ENCODE measurements at places on chromosomes 2 and 18.

- DNase-seq = peak; percentile 35
These were observed 631 bp downstream of the GYPC start for GRCh38 chr2:126656431-126657147.

DNA sequence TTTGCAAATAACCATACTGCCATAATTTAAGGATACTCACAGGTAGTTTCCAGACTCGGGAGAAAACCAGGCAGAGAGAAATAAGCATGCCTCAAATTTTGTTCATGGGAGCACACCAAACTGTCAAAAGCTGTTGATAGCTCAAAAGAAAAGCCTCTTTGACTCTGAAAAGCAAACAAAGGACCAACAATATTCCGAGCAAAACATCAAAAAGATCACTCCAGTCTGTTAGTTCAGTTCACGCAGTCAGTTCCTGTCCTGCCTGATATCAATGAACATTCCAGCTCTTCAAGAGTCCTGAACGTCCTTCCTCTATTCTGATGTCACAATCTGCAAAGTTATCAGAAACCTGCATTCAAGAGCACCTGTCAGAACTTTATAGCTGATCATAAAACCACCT, 78.7 kb downstream of the RRM2 start:
- DNase-seq = no peak

- peak; percentile 42 for DNase-seq
These were observed 109.9 kb upstream of the CAB39 start for GRCh38 chr2:230602562-230603230.

DNA sequence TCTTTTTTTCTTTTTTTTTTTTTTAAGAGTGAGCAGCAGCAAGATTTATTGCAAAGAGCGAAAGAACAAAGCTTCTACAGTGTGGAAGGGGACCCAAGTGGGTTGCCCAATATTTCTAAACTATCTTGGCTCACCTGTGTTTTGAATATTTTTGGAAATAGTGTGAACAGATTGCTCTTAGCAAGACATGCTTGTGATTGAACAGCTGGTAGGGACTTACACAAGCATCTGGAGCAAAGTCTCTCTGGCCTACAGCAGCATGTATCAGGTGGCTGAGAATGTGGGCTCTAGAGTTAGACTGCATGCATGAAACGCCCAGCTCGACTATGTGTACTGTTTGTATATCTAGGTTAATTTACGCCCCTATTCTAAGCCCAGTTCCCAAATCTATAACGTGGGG, 40.3 kb upstream of the FBXO11 start:
- DNase-seq = no peak

DNA sequence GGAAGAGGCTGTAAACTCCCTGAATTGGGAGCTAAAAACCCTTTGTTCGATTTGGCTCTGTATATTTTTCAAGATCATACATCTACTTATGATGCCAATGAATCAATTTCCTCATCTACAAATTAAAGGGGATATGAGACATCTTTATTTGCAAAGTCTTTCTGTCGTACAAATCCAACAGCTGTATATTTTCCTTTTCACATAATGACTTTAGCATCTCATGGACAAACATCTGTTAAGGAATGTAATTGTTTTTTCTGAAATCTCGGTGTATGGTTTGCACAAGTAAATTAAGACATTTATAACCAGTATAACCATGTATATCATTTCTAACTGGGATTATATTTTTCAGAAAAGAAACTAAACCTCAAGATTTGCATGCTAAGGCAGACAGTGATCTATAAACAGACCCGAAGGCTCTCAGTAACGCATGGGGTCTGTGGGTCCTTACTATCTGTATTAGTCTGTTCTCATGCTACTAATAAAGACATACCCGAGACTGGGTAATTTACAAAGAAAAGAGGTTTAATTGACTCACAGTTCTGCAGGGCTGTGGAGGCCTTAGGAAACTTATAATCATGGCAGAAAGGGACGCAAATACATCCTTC, 130.8 kb downstream of the SLC8A1 start:
- no peak for DNase-seq

DNA sequence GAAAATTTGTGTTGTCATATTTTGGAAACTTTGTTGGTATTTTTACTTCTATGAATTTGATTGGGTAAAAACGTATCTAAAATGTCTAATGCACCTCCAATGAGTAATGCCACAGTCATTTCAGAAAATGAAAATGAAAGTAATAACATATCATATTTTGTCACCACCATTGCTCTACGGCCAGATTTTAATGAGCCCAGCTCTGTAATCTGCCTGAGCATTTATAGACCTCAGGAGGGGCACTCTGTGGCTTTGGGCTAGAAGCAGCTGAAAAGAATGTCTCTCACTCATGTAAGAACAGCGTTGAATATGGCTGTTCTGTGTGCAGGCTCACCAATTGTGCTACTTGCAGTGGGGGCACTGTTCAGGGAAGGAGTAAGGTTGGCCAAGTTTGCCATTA, 32.7 kb upstream of the ABCA12 start:
- no peak for DNase-seq

DNA sequence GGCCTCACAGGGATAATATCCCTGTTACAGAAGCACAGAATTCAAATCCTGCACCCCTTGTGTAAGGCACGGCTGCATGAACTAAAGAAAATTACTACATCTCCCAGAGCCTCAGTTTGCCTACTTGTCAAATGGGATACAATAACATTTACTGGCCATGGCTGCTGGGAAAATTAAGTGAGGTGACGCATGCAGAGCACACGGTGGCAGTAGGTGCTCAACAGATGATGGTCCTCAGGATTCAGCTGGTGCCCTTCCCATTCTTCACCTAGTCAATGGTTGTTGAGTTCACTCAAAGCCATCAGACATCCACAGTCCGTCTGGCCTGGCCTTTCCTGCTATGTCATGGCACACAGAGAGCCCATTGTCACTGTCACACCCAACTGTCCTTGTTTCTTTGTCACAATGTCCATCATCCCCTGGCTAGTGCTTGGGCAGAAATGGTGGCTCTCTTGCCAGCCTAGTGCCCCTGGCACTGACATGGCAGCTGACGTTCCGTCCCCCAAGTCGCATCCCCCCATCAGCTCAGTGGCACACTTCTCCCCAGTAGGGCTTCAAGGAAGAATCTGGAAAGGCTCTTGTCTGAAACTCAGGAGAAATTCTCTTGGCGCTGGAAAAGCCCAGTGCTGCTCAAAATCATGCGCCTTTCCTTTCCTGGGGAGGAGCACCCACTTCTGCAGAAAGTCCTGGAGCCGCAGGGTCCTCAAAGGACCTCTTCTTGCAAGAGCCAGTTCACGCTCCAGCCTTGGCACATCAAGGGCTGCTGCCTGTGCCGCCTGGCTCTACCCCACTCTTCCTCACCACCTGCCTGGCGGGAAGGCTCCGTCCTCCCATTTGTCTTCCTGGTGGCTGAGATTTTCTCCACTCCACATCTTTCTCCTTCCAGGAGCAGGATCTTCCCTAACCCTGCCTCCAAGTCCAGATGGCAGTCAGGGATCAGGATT, 55.9 kb upstream of the SLC66A3 start:
- DNase-seq = no peak

DNA sequence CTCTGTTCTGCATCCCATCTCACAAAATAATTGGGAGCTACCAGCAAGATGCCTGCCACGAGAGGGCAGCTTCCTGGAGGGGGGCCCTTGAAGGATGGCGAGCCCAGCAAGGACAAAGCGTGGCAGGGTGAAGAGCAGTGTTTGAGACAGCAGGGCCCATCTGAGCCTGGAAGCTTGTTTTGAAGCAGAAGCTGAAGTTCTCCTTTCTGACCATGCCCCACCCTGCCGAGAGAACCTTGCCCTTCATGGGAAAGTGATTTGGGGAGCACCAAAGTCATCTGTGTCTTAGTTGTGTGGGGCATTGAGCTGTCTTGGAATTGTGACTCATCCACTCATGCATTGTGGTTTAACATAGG, 216.3 kb downstream of the BCL11A start:
- DNase-seq = no peak

- no peak for DNase-seq
These were observed 1.0 kb downstream of the HOXD12 start for GRCh38 chr2:176100547-176101140.

DNA sequence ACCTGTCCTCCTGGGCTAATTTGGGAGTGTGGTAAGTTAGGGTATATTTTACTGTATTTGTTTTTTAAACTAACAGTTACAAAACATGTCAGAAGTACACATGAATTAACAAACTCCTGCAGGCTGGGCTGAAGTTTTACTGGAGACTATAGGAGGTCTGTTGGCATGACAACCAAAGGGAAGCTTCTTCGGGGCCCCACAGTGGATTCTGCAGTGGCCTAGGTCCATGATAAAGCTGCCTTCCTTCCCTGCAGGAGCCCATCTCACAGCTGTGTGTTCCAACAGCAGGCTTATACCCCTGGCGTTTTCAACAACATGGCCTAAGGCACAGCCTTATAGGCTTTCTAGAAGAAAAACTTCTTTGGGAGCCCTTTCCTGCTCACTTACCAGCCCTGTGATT, 128.0 kb upstream of the SETBP1 start:
- DNase-seq = no peak

DNA sequence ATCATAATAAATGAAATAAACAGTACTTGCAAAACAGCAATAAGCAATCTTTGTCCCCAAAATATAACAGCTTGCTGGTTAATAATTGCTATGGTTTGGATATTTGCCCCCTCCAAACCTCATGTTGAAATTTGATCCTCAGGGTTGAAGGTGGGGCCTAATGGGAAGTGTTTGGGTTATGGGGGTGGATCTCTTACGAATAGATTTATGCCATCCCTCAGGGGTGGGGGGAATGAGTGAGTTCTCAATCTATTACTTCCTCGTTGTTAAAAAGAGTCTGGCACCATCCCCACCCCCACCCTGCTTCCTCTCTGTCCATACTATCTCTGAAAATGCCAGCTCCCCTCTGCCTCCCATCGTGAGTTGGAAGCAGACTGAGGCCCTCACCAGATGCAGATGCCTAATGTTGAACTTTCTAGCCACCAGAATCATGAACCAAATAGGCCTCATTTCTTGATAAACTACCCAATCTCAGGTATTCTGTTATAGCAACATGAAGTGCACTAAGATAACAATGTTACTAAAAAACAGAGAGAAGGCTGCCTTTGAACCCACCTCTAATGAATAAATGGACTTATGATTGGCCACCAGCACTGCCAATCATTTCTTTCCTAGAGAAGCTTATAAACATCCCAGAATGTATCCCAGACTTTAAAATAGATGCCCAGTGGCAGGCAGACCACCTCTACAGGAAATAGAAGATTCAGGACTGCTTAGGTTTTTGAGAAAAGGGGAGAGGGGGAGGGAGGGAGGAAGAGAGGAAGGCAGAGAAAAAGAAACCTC, 90.1 kb downstream of the ALPK2 start:
- no peak for DNase-seq

GRCh38 chr2:64383016-64383591, 70.9 kb upstream of the LGALSL start:
- DNase-seq = no peak

DNA sequence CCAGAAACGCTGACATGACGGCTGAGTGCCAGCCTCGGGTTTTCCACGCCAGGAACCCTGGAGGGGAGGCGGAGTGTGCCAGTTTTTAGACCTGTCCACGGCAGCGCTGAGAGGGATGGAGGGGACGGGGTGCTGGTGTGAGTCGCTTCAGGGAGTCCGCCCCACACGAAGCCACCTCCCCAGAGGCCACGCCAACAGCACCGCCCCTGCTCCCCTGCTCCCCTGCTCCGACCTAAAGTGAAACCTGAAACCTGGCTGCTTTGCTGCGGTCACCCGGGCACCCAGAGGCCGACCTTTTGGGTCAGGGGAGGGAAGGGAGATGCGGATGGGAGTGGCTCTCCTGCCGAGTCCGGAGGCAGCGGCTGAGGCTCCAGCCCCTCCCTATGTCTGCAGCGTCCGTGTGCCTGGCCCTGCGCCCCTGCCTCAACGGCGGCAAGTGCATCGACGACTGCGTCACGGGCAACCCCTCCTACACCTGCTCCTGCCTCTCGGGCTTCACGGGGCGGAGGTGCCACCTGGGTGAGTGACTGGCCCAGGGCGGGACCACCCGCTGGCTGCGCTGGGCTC, 38.1 kb downstream of the SNED1 start:
- peak; percentile 40 for DNase-seq

DNA sequence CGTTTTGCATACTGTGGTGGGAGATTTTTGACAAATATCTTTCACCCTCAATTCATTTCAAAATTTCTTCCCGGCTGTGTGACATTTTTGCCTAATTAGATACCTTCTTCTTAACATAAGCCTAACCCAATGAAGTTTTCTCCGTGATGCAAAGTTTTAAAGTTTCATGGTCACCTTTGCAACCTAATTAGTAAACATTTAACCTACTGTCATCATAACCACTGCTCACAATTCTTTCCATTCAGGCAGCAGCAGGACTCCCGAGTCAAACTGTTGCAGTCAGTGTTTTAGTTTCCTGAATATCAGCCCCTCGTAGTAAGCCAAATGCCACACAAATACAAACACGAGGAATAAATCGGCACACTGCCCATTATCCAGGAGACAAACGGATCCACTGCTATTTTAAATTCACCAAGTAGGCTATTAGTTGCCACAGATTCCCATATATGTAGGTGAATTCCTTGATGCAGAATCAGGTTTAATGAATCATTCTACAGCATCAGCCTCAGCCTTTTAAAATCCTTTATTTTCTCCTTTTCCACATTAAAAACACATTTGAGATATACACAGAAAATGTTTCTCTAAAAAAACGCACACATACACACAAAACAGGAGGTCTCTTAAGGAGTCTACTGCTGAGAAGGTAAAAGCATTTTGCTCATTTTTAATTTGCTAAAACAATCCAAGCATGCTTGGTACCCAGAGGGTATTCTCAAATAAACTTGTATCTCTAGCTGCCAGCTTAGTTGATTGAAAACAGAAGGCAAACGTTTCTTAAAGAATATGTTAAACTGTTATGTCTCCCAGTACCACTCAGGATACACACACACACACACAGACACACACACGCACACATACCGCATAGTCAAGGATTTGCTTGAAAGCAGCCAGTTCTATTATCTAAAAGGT, 106.5 kb upstream of the KCTD1 start:
- no peak for DNase-seq

GRCh38 chr2:223526106-223526505, 76.1 kb downstream of the SCG2 start:
- DNase-seq = no peak

DNA sequence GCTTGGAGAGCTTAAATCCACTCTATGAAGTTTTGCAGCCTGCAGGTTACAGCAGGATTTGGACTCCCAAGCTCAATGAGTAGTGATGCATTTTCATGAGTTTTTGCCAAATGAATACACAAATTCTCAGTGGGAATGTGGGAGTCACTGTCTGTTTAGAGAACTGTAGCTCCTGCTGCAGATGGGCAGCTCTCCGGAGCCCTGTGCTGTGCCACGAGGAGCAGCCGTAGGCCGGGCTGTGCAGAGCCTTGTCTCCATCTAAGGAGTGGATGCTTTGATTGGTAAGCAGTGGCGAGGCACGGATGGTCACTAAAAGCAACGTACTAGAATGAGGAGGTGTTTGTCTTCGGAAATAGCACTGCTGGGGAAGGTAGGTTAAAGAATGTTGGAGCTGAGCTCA, 96.0 kb upstream of the NFATC1 start:
- DNase-seq = no peak

- no peak for DNase-seq
These were observed 167.0 kb downstream of the AFF3 start for GRCh38 chr2:99975386-99975785.

GRCh38 chr2:169776252-169776761, 22.4 kb upstream of the SSB start:
- DNase-seq = no peak

- no peak for DNase-seq
These were observed 78.7 kb downstream of the DGKD start for GRCh38 chr2:233433029-233433428.
